H4 (cell line): ENCODE measurements at places on chromosomes 2 and 18. TPM values are rescaled to one million over a fixed set of nuclear protein-coding genes. Genes with fewer than 3 reads are reported as not detected.

- DNase-seq = peak; percentile 92
Measured at GRCh38 chr2:235170536-235171521, 219.0 kb downstream of the SH3BP4 start.

DNA sequence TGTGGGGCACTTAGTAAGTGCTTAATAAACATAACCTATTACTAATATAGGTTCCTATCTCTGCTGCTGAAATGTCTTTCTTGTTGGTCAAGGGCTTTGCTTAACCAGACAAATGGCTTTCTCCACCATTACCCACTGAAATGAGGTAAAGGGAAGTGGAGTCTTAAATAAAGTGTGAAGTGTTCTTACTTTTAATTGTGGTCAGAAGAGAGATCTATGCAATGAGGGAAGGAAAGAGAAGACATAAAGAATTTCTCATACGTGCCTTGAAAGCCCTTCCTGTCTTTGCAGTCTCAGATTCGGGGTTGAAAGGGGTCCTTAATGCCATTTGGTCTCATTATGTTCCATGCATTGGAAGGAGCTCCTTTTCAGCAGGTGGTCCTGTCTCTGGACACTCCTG lies 6.9 kb upstream of the CXCR4 start:
- DNase-seq = no peak

GRCh38 chr18:46793565-46793964 lies 36.7 kb upstream of the ST8SIA5 start:
- DNase-seq = no peak

DNA sequence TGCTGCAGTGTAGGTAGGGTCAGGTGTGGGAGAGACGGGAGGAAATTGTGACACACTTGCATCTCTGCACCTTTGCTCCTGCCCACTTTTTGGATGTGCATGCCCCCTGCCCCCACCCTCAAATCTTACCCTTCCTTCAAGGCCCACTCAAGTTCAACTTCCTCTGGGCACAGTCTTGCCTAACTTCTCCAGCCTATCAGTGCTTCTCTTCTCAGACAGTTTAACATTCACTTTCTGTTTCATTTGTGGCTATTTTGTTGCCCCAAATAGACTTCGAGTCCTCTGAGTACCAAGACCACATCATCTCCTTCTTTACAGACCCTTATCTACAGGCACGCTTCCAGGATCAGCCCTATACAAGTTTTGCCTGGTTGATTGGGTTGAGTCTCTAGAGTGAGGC lies 2.7 kb downstream of the ST8SIA5 start:
- DNase-seq = no peak

The HOXD12 gene
- total RNA-seq = not detected in 2 replicates

- DNase-seq = no peak
Measured at GRCh38 chr2:175462246-175462645, 280.7 kb upstream of the ATP5MC3 start.

DNA sequence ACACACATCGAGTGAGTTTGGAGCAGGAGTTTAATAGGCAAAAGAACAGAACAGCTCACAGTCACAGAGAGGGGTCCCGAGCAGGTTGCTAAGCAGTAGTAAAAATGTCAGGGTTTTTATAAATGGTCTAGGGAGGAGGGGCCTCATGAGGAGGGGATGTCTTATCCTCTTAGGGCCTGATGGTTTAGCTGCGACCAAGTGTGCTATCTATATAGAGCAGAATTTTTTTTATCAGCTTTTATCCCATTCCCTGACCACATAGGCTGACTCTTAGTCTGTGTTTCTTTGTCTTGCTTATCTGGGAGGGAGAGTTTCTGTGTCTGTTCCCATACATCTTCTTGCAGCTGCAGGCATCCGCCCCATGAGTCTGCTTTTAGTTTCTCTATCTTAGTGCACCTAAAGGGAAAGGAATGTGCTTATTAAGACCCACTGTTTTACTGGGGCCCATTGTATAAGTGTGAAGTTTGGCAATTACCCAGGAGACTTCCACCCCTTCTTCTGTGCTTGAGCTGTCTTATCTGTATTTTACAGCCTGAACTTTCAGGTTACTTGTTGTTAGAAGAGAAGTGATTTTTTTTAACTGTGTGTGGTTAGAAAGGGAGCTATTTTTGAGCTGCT lies 30.4 kb upstream of the GMCL1 start:
- DNase-seq = no peak

GRCh38 chr2:117770730-117771129 lies 43.8 kb upstream of the DDX18 start:
- DNase-seq = no peak

The HOXD13 gene
- total RNA-seq = 3.1 and 4.8 TPM in 2 replicates

DNA sequence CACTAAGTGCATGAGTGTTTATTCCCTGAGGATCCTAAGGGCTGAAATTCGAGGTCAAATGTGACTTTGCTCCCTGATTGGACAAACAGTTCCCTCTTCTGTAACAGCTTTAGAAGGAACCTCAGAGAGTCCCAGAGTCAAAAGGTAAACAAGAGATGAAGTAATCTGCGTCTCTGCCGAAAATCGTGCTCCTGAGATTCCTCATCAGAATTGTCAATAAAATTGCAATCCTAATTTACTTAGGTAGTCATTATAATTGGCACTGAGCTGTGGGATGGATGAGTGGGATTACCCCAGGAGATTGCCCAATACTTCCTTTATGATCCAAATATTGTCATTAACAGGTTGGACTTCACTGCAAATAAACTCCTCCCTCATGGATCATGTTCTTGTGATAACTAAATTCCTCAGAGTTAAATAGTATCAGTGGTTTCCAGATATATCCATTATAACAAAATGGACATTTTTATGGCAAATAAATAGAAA lies 907 bp upstream of the SUCLG1 start:
- DNase-seq = no peak

- DNase-seq = no peak
Measured at GRCh38 chr2:12296915-12297314, 419.8 kb upstream of the TRIB2 start.
